ENCODE measurements at places on chromosomes 2 and 18.

- DNase-seq: no peak
These were observed 2.3 kb upstream of the FZD7 start for GRCh38 chr2:202031246-202031951.

GRCh38 chr2:126748929-126749518 lies 93.1 kb downstream of the GYPC start:
- peak; percentile 29 for DNase-seq

- DNase-seq: no peak
These were observed 704.9 kb downstream of the ERBB4 start for GRCh38 chr2:211833582-211834279.

DNA sequence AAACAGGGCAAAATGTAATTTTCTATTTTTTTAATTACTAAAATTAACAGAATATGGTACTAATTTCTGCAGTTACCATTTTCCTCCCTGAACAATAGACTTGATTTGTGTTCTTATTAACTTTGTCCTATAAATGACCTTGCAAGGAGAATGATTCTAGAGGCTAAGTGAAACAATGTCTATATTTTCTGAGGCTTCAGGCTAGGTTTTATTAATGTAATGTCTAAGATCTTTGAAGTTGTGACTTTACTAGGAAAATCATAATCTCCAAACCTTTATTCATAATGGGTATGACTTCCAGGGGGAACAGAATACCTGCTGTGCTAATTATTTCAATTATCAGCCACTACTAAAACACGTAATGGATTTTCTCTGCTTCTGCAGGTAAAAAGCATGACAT lies 94.4 kb downstream of the TAF4B start:
- no peak for DNase-seq

DNA sequence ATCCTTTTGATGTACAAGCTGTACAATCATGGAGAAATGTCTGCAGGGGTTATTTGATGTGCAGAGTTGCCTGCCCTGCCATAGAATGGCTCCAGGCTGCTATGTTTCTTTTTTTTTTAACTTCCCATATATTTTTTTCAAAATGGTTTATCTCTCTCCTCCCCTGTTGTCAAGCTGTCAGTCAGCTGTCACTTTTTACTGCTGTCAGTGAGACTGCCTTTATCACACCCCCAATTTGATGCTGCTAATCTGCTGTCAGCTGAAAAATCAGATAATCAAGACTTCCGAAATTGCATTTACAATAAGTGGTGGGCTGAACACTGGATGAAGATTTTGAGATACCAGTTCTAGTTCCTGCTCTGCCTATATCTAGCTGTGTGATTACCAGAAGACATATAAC lies 382.6 kb downstream of the ZEB2 start:
- no peak for DNase-seq

GRCh38 chr18:58188996-58189395 lies 145.0 kb downstream of the NEDD4L start:
- no peak for DNase-seq

- DNase-seq: no peak
These were observed 55.1 kb upstream of the RIT2 start for GRCh38 chr18:43170586-43170985.

DNA sequence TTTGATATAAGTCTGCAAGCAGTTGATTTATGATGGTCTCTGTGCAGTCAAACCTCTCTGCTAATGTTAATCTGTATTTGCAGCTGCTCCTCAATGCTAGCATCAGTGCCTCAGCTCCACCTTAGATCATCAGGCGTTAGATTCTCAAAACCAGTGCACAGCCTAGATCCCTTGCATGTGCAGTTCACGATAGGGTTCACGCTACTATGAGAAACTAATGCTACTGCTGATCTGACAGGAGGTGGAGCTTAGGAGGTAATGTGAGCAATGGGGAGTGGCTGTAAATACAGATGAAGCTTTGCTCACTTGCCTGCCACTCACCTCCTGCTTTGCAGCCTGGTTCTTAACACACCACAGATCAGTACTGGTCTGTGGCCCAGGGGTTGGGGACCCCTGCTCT lies 18.4 kb downstream of the RBKS start:
- no peak for DNase-seq

DNA sequence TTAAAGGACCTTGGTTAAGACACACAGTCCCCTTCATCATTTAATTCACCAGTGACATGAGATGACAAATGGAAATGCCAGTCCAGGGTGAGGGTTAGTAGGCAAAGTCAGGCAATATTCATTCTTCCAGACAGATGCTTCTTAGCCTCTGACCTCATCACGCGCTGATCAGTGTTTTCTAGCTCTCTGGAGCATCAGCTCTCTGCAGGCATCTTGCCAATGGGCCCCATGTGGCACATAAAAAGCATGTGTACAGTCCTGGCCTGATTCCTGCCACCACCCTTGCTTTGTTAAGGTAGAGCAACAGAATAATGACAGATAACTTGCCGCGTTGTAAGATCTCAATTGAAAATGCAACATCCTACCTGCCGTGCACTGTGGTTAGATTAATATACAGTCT lies 20.3 kb upstream of the NPAS2 start:
- DNase-seq: no peak

DNA sequence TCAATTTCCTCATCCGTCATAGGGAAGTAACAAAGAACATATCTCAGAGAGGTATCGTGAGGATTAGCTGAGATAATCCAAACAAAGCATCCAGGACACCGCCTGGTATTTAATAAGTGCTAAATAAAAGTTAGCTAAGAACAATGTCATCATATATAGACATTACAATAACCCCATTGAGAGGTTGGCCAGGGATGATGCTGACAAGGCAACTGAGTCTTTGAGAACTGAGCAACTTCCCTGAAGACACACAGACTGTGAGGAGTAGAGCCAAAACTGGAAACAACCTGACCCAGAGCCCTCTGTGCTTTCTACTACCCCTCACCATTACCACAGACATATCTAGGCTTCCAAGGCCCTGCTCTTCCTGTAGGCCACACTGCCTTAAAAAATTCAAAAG lies 1.6 kb upstream of the DCTN1 start:
- no peak for DNase-seq

- DNase-seq: no peak
These were observed 37.5 kb upstream of the SERPINB2 start for GRCh38 chr18:63850020-63850419.

- peak; percentile 67 for DNase-seq
These were observed 89.4 kb upstream of the MAP2 start for GRCh38 chr2:209334188-209335017.

- no peak for DNase-seq
These were observed 24.4 kb upstream of the GAREM2 start for GRCh38 chr2:26148501-26148900.

- no peak for DNase-seq
These were observed 81.2 kb downstream of the CTIF start for GRCh38 chr18:48620071-48620470.

DNA sequence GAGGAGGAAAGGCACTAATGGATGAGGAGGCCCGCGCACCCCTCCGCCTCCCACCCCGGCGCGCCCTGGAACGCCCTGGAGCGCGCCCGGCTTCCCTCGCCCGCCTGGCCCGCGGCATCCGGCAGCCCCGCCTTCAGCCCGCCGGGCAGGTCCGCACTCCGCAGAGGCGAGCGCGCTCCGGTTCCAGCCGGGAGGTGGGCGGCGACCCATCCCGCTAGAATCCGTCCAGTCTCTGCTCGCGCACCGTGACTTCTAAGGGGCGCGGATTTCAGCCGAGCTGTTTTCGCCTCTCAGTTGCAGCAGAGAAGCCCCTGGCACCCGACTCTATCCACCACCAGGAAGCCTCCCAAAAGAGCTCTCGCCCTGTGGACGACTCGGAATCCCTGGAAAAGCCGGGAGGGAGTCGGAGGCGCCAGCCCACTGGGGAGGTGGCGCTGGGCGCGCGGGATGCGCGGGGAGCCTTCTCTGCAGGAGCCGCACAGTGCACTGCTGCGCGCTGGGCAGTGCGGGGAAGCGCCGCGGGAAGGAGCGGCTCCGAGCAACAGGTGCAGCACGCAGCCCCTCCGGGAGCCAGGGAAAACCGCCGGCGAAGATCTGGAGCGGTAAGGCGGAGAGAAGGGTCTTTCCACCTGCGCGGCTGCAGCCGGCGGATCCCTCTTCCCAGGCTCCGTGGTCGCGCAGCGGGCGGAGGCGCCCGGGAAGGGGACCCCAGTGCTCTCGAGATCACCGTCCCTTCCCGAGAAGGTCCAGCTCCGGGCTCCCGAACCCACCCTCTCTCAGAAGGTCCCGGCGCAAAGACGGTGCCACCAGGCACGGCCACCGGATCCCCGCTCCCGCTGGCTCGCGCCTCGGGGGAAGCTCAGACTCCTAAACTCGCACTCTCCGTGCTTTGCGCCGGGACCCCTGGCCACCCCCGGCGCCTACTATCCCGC lies at the start of gene GALR1:
Gene GALR1 (plus strand): TSS at position 280 of the 932 bp plus-strand sequence. CDS start 701 bp downstream, outside the sequence.
- peak; percentile 70 for DNase-seq

DNA sequence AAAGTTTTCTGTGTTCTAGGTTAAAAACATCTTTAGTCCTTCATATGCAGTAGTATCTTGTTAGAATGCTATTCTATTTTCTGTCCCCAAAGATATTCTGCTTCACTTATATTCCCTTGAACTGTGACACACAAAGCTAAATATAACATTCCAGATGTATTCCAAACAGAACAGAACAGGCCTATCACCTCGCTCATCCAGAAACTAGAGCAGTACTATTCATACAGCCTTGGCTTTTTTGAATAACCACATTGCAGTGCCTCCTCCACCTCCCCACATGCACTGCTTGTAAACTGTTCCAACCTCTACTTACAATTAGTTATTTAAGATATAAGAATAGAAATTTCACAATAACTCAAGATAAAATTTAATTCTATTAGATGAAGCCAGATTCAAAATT lies 196.8 kb downstream of the EXOC6B start:
- no peak for DNase-seq

DNA sequence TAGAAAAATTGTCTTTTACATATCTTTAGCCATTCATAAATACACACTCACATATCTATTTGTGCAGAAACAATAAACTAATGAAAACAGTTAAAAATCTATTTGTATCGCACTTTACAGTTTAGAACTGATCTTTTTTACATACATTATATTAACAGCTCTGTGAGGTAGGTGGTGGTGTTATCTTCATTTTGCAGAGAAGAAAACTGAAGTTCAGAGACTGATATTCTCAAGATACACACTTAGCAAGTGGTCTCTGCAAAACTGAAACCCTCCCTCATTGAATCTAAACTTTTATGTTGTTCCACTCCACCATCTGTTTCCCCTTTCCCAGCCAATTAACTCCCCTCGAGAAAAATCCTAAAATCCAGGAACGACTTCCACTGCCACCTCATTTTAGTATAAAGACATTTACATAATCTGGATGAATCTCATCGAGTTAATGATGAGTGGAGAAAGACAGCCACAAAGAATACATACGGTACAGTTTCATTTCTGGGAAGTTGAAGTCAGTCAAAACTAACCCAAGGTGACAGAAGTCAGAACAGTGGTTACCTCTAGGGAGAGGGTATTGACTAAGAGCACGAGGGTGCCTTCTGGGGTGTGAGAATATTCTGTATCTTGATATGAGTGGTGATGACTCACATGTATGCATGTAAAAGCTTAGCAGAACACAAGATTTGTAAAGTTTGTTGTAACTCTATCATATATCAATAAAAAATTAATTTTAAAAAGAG lies 524.2 kb upstream of the TCF4 start:
- DNase-seq: no peak

GRCh38 chr2:163570391-163570790 lies 165.4 kb downstream of the FIGN start:
- no peak for DNase-seq

DNA sequence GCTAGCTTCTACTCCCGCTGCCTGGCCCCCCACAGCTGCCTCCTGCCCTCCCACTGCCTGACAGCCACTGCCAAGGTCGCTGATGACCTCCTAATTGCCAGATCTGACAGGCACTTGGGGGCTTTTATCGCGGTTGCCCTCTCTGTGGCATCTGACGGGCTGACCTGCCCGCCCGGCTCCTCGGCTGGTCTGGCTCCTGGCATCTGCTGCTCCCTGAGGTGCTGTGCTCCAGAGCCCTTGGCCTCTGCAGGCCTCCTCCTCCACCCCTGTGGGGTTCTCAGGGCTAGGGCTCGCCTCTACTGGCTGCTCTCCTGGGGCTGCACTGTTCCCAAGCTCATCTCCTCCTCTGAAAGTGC lies 43.1 kb downstream of the INHBB start:
- peak; percentile 34 for DNase-seq

DNA sequence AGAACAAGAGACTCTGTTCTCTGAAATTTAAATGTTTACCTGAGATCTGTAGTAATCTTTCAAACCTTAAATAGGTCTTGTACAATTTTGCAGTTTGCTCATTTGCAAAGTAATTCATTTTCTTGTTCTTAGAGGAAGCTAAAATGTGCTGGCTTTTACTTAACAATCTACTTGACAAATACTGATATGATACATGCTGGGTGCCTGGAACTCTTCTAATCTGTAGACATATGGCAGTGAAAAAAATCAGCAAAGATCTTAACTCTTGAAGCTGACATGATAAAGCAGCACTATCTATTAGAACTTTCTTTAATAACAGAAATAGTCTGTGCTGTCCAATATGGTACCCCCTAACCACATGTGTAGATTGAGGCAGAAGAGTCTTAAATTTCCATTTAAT lies 1352.8 kb upstream of the SLC39A10 start:
- DNase-seq: no peak

GRCh38 chr2:189865826-189866225 lies 81.6 kb downstream of the PMS1 start:
- DNase-seq: no peak

- no peak for DNase-seq
These were observed 8.5 kb downstream of the IRS1 start for GRCh38 chr2:226791056-226791486.

DNA sequence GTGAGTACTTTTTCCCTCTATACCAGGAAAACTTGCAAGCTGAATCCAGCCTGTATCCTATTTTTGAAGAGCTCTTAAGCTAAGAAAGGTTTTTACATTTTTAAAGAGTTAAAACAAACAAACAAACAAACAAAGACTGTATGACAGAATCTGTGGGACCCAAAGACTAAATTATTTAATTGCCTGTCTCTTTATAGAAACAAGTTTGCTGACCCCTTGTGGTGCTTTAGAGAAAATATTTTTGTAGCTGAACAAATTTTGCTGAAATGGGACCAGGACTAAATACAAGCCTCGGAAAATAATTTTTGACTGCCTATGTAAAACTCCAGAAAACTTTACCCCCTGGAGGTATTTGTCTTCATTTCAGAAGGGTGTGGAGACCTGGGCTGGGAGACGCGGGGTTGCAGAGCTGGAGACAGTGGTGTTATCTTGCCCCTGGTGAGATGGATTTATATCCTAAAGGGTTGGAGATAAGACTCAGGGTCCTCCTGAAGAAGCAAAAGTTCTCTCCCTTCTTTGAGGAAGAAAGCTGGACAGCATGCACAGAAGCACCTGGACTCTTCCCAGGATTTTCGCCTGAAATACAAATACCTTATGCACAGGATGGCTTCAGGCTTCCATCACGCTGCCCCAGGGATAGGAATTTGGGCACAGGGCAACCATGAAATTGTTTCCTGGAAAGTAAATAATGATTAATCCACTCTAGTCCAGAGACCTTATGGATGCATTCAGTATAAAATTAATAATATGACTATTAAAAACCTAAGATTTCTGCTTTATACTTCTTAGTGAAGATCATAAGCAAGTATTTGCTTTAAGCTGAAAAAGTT lies 54.3 kb downstream of the TMX3 start:
- DNase-seq: no peak

GRCh38 chr2:108632332-108633160 lies 86.7 kb upstream of the RANBP2 start:
- no peak for DNase-seq

DNA sequence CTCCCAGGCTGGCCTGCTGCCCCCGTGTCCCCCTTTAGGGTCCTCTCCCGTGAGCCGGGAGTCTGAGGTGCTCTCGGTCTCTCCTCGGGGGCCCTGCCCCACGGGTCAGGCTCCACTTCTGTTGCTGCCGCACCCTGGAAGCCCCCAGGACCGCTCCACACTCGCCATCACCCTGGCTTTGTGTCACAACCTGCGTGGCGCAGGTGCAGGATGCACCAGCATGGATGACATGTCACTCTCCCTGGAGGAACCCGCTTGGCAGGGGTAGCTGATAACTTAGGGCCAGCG lies 10.8 kb upstream of the ARHGEF4 start:
- DNase-seq: peak; percentile 44

Measured in ecto neural progenitor cell (in vitro differentiated cells).